Myocyte (in vitro differentiated cells): ENCODE measurements at places on chromosomes 7 and 10. TPM values are rescaled to one million over a fixed set of nuclear protein-coding genes. Genes with fewer than 3 reads are reported as not detected.
A peak's percentile ranks its signal among the peaks of the same experiment; 100 is the strongest.

The GNAT3 gene
- total RNA-seq, result not detected in 2 replicates

DNA sequence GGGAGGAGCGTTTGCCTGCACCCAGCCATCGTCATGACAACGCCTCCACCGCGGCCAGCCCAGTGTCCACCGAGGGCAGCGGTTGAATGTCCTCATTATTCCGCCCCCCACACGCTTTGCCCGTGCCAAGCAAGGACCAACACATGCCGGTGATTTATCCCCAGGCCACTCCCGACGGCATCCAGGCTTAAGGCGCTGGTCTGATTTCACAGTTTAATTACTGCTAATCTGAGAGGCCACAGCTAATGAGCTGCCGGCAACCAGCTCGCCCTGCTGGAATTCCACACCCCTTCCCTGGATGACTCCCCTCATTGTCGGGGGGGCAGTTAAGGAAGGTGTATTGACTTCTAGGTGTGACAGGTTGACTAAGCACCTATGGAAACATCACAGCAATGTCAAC lies 432.3 kb downstream of the DNAJB6 start:
- DNase-seq, result no peak

The FXYD4 gene
- 1.8 and 6.1 TPM in 2 replicates for total RNA-seq

DNA sequence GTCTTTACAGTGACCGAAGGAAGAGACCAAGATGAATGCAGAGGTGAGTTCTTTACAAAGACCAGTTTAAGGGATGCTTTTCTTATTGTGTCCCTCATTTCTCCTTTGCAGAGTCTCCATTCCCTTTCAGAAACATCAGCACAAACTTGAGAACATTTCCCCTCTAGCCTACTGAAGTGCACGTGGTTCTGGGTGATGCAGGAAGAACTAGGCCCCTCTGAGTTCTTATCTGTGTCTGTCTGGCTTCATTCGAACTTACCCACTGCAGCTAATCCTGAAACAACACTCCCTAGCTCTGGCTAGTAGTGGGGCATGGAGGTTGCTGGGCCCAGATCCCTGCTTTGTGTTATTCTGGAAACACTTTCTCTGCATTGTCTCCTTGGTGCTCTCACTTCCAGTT lies 12.6 kb downstream of the BLVRA start:
- DNase-seq, result no peak

DNA sequence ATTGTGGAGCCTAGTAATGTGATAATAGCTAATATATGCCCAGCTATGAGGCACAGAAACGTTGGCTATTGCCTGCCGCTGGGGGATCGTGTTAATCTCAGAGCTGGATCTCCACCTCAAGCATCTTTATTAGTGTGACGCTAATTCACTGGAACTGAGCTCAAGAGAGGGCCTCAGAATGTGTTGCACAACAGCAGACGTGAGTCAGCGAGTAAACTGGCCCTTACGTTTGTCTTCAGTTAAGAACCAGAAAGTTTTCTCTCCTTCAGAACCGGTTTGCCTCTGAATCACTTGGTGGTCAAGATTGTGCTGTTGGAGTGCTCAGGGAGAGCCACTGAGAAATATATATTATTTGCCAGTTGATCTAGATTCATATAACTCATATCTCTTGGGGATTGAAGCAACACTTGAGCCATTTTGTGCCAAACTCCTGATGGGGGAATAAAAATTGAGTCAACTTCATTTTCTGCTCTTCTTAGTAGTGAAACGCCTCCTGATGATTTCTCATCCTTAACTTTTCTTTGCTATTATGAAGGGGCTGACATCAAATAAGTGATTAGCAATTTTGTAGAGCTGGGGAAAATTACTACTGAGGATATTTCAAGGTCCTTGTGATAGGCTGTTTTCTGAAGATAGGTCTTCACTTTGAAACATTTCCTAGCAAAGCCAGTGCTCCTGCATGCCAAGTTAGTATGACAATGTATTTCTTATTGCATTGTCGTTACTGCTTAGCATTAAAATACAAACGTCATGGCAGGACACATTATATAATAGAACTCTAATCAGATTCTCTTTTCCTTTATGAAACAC lies 22.3 kb downstream of the BZW2 start:
- DNase-seq, result peak; percentile 88

- no peak for DNase-seq
These were observed 349.1 kb downstream of the TCERG1L start for GRCh38 chr10:130962240-130963051.

The OIT3 gene
- total RNA-seq, result 0.21 and 0.51 TPM in 2 replicates
